Activated T-helper 9 cell treated with anti-CD3 and anti-CD28 coated beads, Interleukin-2, amount 50 U/mL, for 16 hours (primary cell): ENCODE measurements at places on chromosomes 1 and 21.

GRCh38 chr1:212607206-212607912 lies 1.2 kb upstream of the ATF3 start:
- DNase-seq = peak; percentile 16

DNA sequence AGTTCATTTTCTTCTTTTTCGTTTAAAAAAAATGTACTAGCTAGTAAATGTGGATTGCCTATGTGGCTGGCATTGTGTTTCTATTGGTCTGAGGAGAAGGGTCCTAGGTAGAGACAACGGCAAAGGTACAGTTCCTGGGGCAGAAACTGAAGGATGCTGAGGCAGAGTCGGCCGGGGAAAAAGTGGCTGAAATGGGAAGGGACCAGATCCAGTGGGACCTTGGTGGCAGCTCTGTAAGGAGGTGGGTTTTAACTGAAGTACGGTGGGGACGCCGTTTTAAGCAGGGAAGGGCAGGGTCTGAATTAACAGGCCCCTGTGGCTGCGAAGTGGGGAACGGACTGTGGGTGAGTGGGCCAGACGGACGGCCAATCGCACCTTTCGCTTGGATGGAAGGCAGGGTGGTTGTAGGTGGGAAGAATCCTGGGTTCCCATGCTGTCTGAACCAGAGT lies 420 bp upstream of the VPS13D start:
- DNase-seq = no peak

DNA sequence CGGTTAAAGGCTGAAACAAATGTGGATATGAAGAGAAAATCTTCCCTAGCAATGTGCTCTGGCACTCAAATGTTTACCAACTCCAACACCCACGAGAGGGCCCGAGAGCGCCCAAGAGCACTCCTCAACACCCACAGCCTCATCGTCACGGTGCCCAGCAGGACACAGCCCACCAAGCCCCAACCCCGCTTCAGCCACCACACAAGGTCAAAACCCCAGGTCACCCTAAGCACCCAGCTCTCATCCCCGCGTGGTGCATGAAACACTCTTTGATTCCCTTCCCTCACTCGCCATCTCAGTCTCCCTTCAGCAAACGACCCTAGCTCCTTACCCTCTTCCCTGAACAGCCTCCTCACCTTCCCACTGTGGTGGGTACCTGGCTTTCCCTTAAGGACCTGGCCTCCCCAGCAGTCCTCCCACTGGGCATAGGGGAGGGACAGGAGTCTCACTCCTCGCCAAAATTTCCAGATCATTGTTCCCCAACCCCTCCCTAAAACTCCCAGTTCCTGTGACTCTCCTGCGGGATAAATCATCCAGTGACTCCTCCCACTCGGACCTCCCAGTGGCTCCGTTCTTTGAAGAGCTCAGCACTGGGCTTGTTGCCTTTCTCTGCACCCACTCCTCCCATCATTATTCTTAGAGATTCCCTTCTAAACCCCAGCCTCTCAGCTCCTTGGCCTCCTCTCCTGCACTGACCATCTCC lies 170.4 kb upstream of the SYT6 start:
- no peak for DNase-seq

DNA sequence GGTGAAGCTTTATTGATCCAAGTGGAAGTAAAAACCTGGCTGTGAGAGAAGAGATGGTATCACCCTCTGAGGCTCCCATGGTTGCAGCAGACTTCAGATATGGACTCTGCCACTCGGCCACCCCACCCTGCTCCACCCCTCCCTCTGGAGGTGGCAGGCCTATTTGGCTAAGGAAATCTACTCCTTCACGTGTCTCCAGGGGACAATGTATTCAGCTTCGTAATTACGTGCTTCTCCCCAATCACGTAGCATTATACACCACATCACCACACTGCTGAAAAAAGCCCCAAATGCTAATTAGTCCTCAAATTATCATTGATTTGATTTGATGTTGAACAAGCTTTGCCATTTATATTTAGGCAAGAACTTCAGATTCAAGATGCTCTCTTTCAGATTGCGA lies 220.7 kb downstream of the OMA1 start:
- no peak for DNase-seq

DNA sequence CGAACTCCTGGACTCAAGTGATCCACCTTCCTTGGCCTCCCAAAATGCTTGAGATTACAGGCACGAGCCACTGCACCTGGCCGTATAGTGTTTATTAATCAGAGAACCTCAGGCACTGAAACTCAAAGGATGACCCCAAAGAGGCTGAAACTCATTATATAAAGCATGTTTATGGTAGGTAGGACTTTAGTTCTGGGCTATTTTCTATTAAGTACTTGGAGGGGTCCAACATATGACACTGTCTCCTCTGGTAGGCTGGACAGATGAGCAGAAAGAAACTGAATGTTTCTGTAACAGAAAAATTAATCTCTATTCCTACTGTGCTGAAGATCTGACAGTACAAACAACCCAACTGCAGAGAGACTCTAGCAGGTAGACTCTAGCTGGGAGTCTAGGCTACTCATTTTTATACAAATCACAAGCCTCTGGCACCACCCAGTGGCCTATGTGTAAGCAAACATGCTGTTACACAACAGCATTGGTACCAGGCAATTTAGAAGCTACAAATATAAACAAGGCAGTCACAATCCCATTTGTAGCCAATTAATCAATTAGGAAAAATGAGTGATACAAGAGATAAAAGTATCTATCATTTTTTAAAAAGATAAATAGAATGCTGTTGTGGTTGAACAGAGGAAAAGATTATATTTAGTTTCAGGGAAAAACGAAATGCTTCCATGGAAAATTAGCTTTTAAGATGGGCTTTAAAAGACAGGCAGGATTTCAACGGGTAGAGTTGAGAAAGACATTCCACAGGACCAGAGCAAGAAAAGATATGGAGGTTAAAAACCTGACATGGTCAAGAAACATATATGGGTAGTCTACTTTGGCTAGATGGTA lies 10.4 kb downstream of the DCAF8 start:
- peak; percentile 29 for DNase-seq

DNA sequence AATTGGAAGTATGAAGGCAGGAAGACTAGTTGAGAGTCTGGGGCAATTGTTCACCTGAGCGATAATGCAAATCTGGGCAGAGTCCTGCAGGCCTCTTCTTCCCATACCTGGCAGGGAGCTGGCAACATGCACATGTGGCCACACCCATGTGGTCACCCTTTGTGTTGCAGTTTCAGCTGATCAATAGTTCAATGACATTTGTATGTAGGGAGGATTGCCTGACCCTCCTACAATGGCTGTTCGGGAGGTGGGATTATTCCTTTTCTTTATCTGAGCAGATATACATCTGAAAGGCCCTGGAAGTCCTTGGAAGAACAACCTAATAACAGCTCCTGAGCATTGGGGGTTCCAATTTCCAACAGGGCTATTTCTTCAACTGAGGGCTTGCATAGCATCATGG lies 15.2 kb upstream of the TRIM45 start:
- no peak for DNase-seq

GRCh38 chr1:226111098-226111882 lies 48.8 kb downstream of the H3-3A start:
- DNase-seq = no peak

DNA sequence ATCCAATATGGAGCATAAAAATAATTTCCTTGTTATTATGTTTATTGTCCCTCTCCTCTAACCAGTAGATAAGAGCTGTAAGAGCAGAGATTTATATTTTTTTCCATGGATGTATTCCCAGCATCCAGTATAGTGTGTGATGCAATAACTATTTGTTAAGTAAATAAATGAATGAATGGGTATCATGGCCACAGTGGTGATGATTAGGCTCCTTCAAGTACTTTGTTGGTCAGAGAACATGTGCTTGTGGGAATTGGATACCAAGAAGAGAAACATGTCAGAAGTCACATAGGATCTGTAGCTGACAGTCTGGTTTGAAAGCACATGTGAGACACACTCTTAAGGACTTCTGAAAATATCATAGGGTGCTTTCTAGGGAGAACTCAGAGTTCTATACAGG lies 588.5 kb downstream of the AGBL4 start:
- DNase-seq = no peak

- DNase-seq = no peak
Measured at GRCh38 chr1:11280719-11281376, 7.8 kb downstream of the UBIAD1 start.

DNA sequence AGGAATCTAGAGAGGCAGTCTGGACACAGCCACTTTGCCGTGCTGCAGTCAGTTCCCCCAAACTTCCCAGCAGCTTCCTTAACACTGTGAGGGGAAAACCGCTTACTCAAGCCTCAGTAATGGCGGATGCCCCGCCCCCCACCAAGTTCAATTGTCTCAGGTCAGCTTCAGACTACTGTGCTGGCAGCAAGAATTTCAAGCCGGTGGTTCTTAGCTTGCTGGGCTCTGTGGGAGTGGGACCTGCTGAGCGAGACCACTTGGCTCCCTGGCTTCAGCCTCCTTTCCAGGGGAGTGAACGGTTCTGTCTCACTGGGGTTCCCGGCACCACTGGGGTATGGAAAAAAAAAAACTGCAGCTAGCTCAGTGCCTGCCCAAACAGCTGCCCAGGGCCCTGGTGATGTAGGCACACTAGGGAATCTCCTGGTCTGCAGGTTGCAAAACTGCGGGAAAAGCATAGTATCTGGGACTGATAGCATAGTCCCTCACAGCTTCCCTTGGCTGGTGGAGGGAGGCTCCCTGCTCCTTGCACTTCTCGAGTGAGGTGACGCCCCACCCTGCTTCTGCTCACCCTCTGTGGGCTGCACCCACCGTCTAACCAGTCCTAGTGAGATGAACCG lies 23.7 kb upstream of the HFM1 start:
- no peak for DNase-seq

GRCh38 chr1:171486048-171486519 lies 754 bp downstream of the PRRC2C start:
- DNase-seq = peak; percentile 70

GRCh38 chr1:31593770-31594632 lies 17.7 kb downstream of the TINAGL1 start:
- peak; percentile 57 for DNase-seq

GRCh38 chr1:69739251-69739605 lies 171.5 kb downstream of the LRRC7 start:
- no peak for DNase-seq

- no peak for DNase-seq
Measured at GRCh38 chr1:53465023-53465957, 6.1 kb downstream of the DMRTB1 start.

GRCh38 chr1:48776393-48777218 lies at the start of gene BEND5:
BEND5 (minus strand) TSS chr1:48776891; CDS start chr1:48776831, 60 bp downstream.
- DNase-seq = no peak

DNA sequence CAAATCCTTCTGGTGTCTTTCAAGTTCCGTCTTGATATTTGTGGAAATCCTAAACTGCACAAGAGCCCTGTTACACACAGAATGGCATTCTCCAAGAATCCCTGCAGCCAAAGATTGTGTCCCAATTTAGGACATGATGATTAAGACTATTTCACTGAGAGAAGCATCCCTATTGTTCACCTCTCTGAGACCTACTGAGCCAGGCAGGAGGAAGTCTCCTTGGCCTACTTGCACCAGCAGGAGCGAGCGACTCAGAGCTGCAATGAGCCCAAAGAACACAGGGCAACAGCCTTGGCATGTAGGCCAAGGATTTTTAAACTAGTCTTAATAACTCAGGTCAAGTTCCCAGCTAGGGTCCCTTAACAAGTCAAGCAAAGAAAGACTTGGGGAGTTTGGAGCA lies 79.4 kb upstream of the RUNX1 start:
- DNase-seq = no peak

DNA sequence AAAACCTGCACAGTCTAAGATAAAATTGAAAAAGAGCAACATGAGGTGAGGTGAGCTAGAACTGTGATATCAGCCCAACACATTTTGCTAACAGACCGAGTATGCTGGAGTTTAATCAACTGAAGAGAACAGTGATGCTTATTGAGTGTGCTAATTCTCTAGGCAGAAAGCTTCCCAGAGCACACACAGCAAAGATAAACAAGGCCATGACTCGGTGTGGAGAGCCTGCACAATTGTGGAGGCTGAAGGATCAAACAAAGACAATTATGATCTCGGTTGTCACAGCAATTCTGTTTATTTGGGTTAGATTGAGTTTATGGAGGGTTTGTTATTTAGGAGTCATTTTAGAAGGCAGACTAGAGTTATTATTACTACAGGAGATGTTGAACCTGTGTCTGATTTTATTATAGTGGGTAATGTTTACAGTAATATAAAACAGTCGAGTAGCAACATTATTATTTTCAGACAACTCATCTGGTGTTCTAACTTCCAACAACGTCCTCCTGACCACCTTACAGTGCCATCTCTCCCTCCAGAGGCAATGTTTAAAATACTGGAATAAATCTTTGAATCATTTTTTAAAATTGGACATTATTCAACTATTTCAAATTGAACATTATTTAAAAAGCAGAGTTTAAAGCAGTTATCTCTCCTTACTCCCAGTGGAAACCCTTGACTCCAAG lies 40.2 kb downstream of the DPT start:
- DNase-seq = no peak

- no peak for DNase-seq
Measured at GRCh38 chr1:159250638-159251216, 46.1 kb downstream of the ACKR1 start.

- no peak for DNase-seq
Measured at GRCh38 chr1:185152187-185152767, 4.5 kb downstream of the TRMT1L start.

- DNase-seq = no peak
Measured at GRCh38 chr1:17620448-17620847, 81.0 kb downstream of the ARHGEF10L start.

- DNase-seq = no peak
Measured at GRCh38 chr1:62058956-62059355, 135.7 kb upstream of the L1TD1 start.

- DNase-seq = no peak
Measured at GRCh38 chr1:68128157-68128556, 77.7 kb upstream of the DIRAS3 start.

DNA sequence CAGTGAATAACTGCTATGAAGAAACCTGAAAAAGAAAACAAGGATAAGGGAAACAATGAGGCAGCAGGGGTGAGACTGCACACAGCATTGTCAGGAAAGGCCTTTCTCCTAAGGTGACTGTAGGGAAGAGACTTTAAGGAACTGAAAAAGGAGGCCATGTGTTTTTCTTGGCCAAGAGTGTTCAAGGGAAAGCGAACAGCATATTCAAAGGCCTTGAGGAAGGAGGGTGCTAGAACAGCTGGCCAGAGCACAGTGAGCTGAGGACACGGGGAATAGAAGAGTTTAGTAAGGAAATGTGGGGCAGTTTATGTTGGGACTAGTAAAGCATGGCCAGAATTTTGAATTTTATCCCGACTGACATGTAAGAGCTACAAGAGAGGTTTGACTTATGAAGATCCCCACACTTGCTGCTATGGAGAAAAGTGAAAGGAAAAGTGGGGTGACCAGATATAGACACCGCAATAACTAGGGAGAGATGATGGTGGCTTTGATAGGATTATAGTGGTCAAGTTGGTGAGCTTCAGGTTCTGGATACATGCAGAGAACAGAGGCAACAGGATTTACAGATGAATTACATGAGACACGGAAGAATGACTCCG lies 1.4 kb downstream of the RWDD2B start:
- DNase-seq = no peak

DNA sequence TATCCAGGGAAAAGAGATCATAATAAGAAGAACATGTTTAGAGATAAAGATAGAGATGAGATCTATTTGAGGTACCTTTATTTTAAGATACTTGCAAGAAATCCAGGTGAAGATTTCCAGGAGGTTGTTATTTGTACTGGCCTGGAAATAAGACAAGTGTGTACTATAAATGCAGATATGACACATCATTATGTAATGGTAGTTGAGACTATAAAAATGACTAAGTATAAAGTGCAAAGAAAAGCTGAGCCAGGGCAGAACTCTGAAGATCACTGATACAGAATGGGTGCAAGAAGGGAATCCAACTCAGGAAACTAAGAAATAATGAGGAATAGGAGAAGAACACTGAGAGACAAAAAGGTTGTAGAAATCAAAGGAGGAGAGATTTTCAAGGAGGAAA lies 378.2 kb upstream of the PBX1 start:
- no peak for DNase-seq

GRCh38 chr1:233904633-233905415 lies at the start of gene SLC35F3:
SLC35F3 (plus strand) TSS chr1:233904676.
- no peak for DNase-seq
